ENCODE measurements at places on chromosomes 5 and 9.

GRCh38 chr5:149959406-149960236 is 937 bp upstream of the SLC26A2 start:
- DNase-seq: peak; percentile 83

- DNase-seq: no peak
These were observed 6.4 kb upstream of the PLPP1 start for GRCh38 chr5:55541056-55541635.

DNA sequence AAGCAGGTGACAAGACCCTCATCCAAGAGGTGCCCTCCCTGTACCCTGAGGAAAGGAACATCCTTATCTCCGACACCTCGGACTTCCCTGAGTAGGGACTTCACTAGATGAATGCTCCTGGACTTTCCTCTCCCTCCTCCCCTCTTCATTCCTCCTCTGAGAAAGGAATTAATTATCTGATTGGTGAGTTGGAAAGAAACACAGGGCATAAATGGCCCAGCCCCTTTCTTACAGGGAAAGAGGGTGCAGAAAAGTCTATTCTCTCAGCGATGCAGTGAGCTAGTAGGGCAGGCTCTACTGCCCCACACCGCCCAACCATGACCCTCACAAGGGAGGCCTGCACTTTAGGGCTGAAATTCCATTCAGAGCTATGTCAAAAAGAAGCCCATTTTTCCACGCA is 87.5 kb downstream of the TTC39B start:
- DNase-seq: no peak

DNA sequence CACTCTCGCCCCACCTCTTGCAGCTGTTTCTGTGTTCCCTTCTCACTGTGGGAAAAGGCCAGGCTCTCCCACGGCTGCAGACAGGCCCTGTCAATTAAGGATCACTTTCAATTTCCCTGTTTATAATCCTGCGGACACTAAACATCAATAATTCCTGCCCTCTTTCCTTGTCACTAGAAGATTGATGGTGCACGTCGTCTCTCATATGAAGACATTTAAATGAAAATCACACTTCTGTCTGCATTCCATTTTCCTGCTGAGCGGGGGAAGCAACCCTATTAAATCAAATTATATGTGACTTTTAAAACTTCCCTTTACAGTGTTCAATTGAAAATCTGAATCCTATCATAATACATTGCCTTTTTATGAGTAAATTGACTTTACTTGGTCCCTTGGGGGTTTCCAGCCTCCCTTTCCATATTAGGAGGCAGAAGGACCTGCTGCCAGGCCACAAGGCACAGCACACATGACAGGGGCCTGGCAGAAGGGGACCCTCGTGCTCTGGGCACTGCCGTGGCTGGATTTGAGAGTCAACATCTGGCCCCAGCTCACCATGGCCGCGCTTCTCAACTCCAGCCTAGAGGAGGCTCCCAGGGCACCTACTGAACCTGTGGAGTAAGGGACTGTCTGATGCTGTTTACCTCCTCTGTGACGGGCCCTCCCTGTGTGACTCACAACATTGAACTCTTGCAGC is 311.0 kb upstream of the IRX4 start:
- DNase-seq: no peak

- peak; percentile 75 for DNase-seq
These were observed 166.4 kb downstream of the TLE1 start for GRCh38 chr9:81522716-81523551.

DNA sequence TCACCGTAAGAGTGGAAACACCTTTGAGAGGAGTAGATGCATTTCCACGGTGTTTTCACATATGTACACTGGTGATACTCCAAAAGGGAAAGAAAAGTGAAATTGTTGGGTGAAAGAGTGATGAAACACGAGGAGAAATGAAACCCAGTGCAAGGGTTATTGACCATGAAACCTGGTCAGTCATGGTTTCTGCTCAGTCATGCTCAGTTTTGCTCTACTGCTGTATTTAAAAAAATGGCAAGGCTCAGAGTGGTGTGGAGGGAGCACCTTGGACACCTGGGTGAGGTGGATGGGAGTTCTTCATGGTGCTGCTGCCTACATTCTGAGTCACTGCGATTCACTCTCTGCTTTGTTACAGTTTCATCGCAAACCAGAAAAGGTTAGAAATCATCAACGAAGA is 32.3 kb downstream of the NTRK2 start:
- peak; percentile 88 for DNase-seq

DNA sequence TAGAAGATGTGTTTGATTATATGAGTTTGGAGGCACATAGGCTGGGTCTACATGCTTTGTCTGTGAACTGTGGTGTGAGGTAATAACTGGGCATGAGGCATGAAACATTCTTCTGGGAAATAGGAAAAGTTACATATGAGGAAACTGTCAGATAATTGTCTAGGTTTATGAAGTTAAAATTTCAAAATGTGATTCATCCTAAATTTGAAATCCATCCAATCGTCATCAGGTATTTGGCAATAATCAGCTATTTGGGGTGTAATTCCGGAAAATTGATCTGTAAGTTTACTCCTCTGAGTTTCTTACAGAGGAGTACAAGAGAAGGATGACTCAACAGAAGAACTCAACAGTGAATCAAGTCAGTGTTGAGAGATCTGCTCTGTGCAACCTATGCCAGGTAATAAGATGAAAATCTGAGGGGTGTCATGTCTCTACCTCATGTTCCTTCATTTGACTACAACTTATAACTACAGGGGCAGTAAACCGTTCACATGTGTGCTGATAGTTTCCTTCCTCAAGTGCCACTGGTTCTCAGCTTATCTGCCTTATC is 1171.6 kb upstream of the CDH18 start:
- DNase-seq: no peak

GRCh38 chr5:135869935-135870334 is 25.7 kb downstream of the IL9 start:
- no peak for DNase-seq

DNA sequence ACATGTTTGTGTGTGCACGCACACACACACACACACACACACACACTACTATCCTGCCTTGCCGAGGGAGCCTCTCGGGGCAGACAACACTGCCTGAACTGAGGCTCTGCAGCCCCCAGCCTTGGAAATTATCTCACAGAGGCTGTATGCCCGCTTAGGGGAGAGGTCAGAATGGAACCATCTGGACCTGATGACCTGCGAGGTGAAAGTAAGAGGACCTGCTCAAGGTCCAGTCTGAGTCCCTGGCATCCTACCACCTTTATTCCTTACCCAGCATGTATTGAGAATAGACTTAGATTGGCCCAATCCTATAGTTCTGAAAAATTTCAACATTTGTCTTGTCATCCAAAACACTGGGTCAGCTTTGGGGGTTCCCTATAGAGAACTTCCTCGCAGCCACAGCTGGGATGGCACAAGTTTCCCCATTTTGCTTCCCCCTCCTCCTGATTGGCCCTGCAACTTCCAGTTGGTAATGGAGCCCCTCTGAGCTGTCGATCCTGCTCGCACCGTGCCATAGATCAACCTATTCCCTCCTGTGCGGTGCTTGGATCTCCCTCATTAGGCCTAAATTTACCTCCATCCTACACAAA is 10.2 kb downstream of the MVB12B start:
- DNase-seq: no peak

DNA sequence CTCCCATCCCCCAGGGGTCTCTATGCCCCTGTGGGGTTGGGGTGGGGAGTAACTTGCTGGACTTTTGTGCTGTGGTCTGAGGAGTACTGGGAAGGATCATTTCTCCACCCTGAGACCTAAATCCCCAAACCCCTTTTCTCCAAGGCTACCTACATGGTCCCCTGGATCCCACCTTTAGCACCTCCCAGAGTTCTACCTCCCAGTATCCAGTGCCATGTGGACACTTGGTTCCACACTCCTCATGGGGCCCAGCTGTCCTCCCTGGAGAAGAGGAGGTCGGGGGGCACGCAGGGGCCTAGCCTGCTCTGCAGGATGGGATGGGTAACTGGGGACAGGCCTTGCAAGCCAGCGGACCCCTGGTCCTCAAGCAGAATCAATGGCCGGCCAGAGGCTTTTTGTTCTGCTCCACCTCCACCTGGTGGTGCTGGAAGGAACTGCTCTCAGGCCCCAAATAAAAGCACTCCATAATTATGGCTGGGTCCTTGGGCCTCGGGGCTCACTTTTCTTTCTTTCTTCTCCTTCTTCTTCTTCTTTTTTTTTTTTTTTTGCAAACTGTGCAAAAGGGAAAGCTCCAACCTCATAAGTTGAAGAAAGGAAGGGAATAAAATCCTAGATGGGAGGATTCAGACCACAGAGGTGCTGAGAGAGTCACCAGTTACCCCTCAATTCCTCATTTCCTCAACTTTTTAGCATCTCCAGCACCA is 68.4 kb downstream of the PSD2 start:
- DNase-seq: peak; percentile 52

DNA sequence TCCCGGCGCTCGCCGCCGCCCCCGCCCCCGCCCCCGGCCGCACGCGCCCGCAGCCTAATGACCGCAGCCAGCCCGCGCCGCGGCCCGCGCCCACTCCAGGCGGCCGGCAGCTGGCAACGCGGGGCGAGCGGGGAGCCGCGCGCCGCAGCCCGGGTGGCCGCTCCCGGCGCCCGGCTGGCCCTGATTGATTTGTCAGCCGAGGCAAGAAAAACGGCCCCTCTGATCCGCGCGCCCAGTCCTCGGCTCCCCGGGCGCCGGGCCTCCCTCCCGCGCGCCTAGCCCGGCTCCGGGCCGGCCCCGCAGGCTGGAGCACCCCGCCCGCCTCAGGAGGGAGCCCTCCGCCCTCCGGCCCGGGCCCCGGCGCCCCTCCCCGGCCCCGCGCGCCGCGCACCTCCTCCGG is 11.9 kb upstream of the LHX2 start:
- DNase-seq: no peak

DNA sequence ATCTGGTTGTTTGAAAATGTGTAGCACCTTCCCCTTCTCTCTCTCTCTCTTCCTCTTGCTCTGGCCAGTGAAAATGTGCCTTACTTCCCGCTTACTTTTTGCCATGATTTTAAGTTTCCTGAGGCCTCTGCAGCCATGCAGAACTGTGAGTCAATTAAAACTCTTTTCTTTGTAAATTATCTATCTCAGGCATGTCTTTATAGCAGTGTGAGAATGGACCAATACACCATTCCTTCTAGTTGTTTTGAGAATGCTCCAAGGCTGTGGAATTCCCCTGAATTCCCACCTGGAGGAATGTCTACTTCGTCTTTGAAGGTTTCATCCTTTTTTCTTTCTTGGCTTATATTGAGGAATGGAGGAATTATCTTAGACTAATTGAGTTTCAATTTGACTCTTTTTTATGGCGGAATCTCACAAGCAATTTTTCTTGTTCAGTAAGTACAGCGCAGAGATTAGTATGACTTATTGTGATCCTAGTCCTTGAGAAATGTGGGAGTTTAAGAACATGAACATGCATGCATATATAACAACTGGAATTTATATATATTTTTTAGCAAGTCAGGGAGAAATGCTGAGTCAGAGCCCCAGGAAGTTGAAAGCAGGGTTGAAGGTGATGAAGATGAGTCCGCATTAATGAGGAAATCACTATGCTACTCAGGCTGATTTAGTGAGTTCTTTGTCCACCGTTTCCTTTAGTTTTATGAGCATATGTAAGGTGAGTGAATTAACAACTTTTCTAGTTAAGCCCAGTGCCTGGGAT is 488.1 kb upstream of the ADAMTS16 start:
- peak; percentile 67 for DNase-seq

DNA sequence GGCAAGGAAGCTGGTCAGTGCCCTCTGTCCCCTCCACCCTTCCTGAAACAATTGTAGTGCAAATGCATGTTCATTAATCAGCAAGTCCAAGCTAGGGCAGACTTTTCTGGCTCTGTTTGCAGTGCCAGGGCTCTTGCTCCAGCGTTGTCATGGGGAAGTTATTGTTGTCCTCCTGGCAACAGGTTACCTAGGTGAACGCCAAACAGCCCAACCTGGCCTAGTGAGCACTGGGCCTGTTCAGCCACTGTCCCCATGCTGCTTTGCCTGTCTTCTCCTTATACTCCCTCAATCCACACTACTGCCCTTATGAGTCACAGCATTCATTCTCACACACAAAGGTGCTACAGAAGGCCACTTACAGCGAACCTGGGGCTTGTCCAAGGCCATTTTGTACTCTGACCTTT is 34.5 kb upstream of the GLIS3 start:
- peak; percentile 97 for DNase-seq

- no peak for DNase-seq
These were observed 321.5 kb upstream of the CLINT1 start for GRCh38 chr5:158180407-158180806.

DNA sequence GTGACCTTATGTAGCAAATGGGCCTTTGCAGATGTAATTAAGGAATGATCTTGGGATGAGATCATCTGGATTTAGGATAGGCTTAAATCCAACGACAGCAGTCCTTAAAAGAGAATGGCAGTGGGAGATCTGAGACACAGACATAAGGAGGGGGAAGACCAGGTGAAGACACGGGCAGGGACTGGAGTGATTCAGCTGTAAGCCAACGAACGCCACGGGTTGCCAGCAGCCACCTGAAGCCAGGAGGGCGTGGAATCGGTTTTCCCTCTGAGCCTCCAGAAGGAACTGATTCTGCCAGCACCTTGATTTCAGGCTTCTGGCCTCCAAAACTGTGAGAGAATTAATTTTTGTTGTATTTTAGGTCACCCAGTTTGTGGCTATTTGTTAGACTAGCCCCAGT is 218.6 kb upstream of the ANKRD55 start:
- no peak for DNase-seq

GRCh38 chr5:171363846-171364245 is 23.8 kb upstream of the NPM1 start:
- DNase-seq: no peak

GRCh38 chr9:11269036-11269435 is 656.2 kb upstream of the PTPRD start:
- no peak for DNase-seq

GRCh38 chr5:140243706-140244250 is 59.1 kb downstream of the PFDN1 start:
- DNase-seq: peak; percentile 80

DNA sequence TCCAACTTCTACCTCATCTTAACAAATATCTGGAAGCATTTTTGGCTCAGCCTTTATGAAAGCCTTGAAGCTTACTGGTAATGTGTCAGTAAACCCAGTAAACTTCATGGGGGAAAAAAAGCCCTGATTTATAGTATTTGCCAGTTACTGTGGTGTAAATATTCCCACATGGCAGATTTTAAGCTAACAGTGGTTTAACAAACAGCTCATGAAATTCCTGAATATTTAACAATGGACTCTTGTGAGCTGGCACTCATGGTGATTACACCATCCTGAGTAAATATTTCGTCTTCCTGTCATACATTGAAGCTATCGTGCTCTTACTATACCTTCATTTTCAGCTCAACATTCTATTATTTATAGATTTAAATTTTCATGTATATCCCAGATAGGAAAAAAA is 57.0 kb upstream of the ACOT12 start:
- DNase-seq: peak; percentile 39

DNA sequence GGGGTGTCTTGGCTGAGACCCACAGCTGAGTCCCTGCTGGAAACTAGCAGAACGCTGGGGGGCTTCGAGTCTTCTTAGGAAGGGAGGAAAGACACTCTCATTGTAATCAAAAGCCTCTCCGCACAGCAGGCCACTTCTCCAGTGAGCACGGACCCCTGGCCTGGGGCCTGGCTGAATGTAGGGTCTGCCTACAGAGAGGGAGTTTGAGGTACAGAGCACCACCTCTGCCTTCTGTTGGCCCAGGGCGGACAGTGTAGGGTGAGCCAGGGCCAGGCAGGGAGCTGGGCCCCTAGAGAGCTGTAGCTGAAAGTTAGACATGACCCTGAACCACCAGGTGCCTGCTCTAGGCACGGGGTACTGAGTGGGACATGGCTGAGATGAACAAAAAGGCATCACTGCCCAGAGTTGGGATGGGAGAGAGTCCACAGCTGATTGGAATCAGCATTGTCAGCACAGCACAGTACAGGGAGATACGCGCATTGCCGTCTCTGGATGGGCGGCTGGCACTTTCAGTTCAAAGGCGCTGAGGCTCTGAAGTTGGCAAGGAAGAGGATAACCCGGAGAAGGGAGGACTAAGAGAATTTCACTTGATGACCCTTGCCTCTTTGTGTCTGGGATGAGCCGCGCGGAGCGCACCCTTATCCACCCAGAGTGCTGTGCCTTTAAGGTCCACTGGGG is 363 bp upstream of the SLC25A48 start:
- DNase-seq: no peak
